Activated CD4-positive, alpha-beta T cell treated with anti-CD3 and anti-CD28 coated beads for 24 hours (primary cell): ENCODE measurements at places on chromosomes 5 and 9.

DNA sequence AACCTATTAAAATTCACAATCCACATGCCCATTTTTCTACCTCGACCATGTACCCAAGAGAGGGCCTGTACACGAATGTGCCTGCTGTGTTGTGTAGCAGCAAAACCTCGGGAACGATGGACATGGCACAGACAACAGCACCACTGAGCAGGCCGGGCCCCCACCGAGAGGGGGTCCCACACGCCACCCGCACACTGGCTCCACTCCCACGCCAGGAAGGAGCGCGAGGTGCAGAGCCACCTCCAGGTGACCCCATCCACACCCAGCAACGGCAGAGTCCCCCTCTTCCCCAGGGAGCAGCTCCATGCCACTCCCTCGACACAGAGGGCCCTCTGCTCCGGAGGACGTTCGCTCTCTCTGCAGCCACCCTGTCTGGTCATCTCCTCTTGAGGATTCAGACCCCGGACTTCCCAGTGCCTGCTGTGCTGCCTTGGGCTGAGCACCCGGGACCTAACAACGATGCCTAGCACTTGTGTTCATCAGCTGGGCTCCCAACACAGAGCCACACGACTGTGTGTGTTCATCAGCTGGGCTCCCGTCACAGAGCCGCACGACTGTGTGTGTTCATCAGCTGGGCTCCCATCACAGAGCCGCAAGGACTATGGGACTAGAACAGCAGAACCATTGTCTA is 25.3 kb upstream of the ADAMTS2 start:
- no peak for DNase-seq

DNA sequence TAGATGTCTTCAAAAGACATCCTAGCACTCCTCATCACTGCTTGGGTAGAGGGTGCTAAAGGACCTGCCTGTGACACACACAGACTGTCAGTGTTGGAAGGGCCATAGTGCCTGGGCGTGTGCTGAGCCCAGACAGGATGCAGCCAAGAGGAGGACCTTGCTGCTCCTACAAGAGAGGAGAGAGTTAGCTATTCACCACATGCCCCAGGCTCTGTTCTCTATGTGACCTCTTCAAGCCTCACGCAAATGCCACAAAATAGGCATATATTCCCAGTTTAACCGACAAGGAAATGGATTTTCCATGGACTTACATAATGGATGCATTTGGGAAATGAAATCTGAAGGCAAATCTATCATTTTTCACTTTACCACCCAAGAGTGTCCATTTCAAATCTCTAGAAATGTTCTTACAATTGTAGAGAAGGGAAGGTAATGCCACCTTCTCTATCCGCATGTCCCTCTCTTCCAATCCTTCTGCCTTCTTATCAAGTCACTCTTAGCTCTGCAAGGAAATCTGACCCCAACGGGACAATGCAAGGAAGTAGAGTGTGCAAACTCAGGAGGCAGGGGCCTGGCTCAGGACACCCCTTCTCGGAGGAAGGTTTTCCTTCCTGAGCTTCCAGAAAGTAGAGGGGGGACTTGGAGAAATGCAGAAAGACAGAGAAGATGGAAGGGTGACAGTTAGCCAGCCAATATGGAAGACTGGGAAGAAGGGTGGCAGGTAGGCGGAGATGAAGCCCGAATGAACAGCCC is 49.5 kb downstream of the TRIM32 start:
- DNase-seq = no peak

GRCh38 chr9:108478431-108479332 is 377.1 kb downstream of the ACTL7B start:
- DNase-seq = no peak

DNA sequence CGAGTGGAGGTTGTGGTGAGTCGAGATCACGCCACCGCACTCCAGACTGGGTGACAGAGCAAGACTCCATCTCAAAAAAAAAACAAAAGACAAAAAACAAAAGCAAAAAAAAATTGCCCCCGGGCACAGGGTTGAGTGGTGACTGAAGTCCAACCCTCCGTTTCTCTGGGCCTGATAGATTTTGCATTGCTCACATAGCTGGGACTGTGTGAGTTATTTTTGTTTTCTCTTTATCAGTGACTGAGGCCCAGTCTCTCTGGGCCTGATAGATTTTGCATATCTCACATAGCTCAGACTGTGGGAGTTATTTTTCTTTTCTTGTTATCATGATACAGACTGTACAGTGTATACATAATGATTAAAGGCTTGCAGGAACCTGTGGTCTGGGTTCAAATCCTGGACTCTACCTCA is 2.6 kb upstream of the SLC28A3 start:
- DNase-seq = no peak

- no peak for DNase-seq
These were observed 23.8 kb upstream of the IQGAP2 start for GRCh38 chr5:76379316-76379715.

DNA sequence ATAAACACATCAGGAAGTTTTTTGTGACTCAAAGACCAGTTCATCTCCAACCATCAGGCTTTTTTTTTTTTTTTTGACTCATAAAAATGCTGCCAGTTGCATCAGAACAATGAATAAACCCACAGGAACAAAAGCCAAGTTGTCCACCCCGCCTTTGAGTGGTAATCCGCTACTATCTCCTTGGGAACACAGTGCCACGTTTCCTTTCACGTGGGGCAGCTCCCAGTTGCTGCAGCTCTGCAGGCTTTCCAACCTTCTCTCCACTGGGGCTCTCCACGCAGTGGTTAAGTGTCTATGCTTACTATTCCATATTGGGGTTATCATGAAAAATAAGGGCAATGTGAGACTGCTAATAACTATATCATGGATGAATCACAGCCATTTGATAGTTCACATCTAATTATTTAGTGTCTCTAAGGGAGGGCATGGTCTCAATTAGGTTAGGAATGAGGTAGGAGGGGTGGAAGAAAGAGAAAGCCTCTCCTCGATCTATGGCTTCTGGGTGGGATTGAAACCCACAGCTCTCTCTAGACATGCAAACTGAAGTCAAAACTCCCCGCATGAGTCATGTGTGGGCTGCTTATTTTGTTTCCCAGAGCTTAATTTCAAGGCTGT is 55.8 kb upstream of the ACTBL2 start:
- no peak for DNase-seq

DNA sequence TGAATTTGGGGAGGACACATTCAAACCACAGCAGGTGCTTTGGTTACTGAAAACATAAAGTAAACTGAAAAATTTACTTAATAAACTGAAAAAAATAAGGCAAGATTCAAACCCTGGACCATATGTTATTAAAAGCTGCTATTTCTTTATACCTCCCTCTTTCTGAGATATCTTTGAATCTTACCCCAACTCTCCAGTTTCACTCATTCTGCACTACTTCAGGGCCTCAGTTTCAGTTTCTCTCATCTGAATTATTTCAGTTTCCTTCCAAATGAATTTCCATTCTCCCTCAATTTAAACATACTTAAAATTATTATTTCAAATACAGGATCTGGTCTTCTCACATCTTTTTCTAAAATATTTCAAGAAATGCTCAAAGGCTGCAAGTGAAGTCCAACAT is 4.9 kb upstream of the OXCT1 start:
- no peak for DNase-seq

DNA sequence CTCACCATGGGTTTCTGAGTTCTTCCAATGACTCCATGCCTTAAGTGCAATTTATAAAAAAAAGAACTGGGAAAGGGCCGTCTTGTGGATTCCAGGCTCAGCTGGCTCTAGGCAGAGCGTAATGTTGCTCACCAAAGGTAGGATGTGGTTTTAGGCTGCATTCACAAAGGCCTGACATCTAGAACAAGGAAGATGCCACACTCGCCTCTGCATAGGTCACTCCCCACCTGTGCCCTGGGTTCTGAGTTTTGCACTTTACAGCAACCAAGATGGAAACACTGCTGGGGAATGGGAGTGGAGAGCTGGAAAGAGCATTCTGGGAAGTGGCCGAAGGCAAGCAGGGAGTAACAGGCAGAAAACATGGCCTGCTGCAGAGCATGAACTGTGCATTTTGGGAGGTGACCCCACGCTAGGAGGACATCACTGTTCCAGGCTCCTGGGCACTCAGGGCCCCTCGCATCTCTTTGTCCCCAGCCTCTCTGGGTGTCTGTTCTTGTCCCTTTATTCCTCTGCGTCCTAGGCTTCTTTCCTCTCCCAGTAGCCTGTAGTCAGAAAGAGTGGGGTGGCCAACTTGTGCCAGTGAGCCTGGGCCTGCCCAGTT is 12.3 kb downstream of the FCN2 start:
- no peak for DNase-seq

DNA sequence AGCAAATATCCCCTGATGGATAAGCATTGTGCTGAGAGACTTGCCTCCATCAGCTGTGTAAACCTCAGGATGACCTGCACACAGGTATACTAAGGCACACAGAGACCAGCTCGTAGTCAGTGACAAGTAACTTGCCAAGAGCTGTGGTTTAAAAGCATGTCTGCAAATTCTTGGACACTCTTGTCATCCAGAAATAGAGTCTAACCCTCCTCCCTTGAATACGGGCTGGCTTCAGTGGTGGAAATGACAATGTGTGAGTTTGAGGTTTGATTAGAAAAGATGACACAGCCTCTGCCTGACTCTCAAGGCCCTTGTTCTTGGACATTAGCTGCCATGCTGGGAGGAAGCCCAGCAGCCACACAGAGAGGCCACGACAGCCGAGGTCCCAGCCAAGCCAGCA is 114.4 kb downstream of the GADD45G start:
- no peak for DNase-seq

- DNase-seq = no peak
These were observed 50.2 kb upstream of the SAP30L start for GRCh38 chr5:154395407-154396106.

GRCh38 chr9:136587145-136587943 is 41.5 kb upstream of the NOTCH1 start:
- DNase-seq = no peak

DNA sequence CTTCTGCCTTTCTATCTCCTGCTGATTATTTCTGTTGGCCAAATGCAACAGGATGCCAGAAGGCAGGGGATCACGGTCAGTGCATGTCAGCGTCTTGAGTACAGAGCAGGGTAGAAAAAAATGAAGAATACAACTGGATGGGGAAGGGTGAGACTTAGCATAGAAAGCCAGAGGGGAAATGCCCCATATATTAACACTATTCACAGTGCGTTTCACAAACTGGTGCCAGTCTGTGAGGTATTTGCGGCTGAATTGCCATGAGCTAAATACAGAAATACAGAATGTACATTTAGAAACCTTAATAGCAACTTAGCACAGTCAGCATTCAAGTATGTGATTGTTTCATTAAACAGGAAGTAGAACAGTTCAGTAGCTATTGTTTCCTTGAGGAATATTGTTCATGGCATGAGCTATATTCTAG is 31.0 kb upstream of the SLC1A3 start:
- no peak for DNase-seq

GRCh38 chr5:10201223-10201868 is 48.3 kb downstream of the ATPSCKMT start:
- no peak for DNase-seq

DNA sequence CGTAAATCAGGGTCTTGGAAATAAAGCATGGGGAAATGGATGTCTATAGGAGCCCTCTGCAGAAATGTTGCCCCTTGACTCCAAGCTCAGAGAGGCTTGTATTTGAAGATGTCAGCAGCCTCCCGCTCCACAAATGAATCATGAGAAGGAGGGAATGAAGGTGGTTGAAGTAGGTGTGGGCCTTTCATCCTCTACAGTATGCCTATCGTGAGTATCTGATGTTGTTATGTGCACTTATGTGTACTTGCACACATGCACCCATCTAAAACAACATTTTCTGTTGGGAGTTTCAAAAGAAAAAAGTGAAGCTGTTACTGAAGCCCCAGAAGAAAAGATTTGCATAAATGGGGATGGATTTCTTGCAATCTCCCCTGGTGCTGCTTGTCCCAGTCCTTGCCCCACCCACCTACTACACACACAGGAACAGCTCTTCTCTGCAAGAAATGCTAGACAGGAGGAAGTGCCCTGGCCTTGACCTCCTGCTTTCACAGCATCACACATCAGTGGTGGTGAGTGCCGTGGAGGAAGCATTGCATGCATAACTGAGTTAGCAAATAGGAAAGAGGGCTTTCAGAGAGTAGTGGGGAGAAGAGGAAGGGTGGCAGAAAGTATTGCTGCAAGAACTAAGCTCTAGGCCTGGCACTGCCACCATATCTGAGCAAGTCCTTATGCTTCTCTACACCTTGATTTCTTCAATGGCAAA is 156.1 kb downstream of the SNX18 start:
- no peak for DNase-seq

GRCh38 chr9:4855841-4856240 is 63.1 kb downstream of the RCL1 start:
- no peak for DNase-seq

DNA sequence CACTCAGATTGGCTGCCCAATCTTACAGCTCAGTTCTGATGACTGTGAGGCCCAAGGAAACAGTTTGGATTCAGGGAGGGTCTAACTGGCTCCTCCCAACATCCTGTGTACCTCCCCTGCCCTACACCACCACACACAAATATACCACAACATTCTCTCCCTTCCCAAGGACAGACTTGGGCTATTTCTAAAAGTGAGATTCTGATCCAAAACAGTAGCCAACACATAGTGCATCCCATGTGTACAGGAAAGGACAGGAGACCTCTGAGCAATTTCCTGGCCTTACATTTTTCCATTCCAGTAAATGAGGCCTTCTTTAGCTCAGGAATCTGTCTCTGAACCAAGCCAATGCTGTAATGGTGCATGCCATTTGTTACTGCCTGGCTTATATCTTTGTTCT is 20.8 kb downstream of the ZNF366 start:
- no peak for DNase-seq

- no peak for DNase-seq
These were observed 296.6 kb downstream of the MED10 start for GRCh38 chr5:6081727-6082210.

DNA sequence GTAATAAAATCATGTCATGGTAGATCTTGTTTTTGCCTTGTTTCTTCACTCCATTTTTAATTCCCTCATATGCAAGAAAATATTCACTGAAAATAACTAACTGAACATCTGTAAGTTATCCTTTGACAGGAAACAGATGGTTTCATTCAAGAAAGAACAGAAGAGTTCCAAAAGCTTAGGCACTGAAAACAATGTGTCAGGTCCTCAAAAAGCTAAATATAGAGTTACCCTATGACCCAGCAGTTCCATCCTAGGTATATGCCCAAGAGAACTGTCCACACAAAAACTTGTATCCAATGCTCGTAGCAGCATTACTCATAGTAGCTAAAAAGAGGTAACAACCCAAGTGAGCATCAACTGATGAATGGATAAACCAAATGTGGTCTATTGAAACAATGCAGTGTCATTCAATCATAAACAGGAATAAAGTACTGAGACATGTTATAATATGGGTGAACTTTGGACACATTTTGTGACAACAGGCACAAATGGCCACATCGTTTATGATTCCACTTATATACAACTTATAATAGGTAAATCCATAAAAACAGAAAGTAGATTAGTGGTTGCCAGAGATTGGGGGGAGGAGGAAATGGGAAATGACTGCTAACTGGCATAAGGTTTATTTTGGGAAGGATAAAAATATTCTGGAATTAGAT is 231.0 kb downstream of the FRMD3 start:
- no peak for DNase-seq

- DNase-seq = no peak
These were observed 76.1 kb downstream of the TLE1 start for GRCh38 chr9:81613002-81613812.

GRCh38 chr9:38017885-38018186 is 51.2 kb downstream of the SHB start:
- DNase-seq = no peak
